ENCODE measurements at places on chromosomes 3 and 15.

DNA sequence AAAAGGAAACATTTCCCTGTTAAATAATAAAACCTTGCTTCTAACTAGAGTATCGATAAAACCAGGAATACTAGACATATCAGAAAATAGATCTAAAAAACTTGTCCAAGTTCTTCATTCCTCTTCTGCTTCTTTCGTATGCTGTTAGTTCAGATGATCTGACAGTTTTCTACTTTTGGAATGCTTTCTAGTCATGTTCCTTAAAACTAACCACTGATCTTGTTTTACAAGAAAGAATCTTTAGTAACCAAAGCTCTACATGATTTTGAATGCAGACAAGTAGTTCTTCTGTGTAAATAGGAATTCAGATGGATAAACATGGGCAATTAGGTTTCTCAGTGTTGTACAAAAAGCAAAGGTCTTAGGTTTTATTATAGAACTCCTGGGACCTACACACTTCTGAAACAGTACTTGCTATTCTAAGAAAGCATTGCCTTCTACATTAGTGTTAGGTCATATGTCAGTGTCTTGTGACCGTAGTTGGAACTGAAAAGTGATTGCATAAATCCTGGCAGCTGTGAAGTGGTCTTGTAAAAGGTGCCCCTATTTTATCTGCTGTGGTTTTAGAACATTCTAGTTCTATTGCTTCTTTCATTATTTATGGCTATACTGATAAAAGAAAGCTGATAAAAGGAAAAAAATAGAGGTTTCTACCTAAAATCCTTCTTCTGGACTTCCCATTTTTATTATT, 40.7 kb downstream of the SNRK start:
- no peak for DNase-seq

DNA sequence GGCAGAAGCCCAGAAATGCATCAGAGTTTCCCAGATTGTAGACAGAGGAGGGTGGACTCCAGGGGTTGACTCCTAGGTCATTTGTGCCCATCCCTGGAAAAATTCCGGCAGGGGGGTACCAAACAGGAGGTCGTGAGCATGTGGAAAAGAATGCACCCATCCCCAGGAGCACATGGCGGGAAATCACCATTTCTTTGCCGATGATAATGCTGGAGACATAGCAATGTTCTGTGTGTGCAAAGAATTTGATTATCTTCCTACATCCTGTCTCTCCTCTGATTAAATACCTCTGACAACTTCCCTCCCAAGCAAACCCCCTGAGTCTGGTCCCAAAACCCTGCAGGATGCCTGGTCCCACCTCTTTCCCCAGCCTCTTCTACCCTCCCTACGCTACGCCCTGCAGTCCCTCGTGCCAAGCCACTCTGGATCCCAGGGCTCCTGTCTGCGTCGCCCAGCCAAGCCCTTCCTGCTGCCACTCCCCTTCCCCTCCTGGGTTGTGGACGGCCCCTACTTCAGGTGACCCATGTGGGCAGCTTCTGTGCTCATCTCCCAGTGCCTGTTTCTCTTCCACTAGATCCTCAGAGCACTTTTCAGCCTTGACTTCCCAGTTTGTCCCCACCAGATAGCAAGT, 15.8 kb downstream of the WNT7A start:
- DNase-seq = no peak

DNA sequence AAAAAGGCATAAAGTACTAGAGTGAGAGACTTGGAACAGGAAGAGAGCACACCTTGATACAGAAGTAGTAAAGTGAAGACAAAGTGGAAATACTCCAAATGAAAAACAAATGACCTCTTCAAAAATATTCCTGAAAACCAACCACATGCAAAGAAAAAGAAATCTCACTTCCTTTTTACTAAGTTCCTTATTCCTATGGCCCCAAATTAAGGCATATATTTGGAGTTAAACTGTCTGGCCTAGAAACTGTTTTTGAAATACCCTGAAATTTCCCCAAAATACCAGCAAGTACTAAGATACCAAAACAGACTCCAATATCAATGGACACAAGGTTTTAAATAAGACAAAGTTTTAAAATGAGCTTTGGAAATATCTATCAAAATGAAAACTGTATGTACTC, 58.2 kb downstream of the ZNF148 start:
- DNase-seq = no peak

DNA sequence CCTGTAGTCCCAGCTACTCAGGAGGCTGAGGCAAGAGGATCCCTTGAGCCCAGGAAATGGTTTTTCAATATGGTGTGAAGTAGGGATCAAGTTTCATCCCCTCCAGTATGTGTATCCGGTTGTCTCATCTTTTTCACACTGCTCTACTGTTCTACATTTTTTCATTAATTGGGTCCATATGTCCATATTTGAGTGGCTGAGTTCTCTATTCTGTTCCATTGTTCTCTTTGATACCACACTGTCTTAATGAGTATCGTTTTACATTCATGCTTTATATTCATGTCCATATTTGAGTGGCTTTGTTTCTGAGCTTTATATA, 81.6 kb upstream of the LRRFIP2 start:
- DNase-seq = no peak

GRCh38 chr15:43103907-43104306, 1.9 kb downstream of the UBR1 start:
- DNase-seq = no peak

- DNase-seq = no peak
These were observed 1472.4 kb downstream of the SI start for GRCh38 chr3:163605915-163606314.

DNA sequence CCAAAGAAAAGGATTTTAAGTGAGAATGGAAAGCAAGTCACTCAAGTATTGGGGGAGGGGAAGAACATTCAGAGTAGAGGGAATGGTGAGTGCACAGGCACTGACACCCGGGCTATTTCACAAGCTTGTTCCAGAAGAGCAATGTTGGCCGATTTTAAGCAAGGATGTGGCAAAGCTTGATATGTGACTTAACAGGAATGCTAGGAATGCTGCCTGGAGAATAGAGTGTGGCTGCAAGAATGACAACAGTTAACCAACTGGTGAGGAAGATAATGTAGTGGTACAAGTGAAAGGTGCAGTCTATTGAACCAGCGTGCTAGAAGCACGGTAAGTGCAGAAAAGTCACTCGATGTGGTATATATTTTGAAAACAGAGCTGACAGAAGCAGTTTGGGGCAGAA, 6.2 kb upstream of the CCDC80 start:
- no peak for DNase-seq

DNA sequence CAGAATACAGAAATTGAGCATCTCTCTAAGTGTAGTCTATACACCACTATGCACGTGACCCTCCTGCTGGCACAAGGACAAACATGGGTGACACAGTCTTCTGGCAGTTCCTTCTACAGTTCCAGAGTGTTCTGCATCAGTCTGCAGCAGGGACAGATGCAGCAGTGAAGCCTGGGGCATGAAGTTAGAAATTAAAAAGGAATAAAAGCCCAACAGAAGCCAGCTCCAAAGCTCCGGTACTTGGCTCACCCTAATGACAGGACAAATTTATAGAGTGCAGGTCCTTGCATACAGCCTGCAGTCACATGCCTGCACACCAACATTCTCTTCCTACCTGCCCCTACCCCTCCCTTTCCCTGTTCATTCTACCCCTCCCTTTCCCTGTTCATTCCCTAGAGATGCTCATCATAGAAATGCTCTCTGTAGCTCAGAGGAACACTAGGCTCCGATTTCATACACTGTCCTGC, 15.0 kb downstream of the UACA start:
- DNase-seq = no peak

- DNase-seq = no peak
These were observed 33.0 kb downstream of the HSPBAP1 start for GRCh38 chr3:122760453-122761271.
